ENCODE measurements at places on chromosomes 2 and 18.

DNA sequence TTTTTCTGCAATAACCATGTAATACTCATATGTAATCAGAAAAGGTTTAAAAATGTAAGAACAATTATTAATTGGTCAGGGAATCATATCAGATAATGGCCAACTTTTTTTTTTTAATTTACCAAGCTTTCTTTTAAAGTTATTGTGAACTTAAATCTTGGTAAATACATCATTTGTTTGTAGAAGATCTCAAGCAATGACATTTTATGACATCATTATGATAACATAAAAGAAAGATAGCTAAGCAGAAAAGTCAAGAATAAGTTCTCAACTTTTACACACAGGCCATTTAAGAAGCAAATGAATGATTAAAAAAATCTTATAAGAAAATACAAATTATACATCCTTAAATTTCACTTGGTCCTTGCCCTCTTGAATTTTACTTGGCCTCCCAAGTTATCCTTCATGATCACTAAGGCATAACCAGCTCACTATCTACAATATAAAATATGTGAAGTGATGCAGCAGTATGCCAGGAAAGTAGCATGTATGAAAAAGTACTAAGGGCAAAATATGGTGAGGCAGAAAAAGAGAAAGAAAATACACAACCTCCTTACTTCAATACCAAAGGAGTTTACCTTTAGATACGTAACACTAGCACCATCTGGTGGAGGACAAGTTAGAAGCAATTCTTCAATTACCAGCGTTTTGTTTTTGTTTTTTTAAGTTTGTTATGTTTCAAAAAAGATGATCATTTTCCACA lies 116.6 kb downstream of the SRBD1 start:
- peak; percentile 49 for DNase-seq

- no peak for DNase-seq
These were observed 1004.1 kb upstream of the NRXN1 start for GRCh38 chr2:52036024-52036423.

DNA sequence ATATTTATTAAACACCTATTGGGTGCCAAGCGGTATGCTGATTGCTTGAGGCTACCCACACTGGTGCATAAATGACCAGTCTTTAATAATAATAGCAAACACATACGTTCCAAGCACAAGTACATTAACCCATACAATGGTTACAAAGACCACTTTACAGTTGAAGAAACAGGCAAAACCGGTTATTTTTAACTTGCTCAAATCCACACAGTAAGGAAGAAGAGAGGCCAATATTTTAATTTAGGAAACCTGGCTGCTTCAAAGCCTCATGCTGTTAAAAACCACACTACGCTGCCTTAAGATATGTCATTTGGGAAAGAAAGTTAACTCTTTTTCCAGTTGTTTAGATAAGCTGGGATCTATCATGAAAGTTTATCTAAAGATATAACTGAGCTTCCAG lies 2.4 kb upstream of the IMPA2 start:
- DNase-seq, result no peak

DNA sequence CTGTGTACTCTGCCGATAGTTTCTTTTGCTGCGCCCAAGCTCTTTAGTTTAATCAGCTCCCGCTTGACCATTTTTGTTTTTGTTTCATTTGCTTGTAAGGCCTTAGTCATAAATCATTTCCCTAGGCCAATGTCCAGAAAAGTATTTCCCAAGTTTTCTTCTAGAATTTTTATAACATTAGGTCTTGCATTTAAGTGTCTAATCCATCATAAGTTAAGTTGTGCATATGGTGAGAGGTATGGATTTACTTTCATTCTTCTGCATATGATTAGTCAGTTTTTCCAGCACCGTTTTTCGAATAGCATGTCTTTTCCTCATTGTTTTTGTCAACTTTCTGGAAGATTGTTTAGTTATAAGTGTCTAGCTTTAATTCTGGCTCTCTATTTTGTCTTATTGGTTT lies 484.8 kb upstream of the CNTNAP5 start:
- no peak for DNase-seq

GRCh38 chr2:197191177-197191939 lies 119.2 kb downstream of the ANKRD44 start:
- DNase-seq, result peak; percentile 73

DNA sequence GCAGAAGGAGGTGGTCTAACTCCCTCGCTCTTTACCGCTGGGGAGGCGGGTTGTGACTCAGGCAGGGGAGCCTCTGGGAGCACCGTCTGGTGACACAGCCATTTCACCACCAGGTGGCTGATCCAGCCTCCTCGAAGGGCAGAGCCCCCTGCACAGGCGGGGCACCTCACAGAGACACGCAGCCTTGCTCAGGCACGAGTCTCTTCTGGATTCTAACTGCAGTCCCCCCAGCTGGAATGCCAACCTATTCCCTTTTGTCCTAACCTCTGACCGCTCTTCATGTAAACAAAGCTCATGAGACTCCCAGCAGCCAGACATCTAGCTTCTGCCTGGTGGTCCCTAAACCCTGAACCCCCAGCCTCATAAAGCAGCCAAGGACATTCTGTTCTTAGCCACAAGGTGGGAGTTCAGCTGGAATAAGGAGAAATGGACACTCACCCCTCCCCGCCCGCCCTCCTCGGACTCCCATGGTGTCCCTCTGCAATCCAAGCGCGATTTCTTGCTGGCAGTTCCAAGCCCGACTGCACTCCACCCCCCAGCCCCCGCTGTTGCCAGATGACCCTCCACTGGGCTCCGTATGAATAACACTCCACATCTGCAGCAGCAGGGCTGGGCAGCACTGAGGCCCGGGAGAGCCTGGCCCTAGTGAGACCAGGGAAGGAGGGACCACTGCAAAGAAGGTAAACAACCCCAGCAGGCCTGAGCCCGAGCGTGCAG lies 84.3 kb downstream of the TNS1 start:
- no peak for DNase-seq

GRCh38 chr2:38387887-38388286 lies 10.8 kb upstream of the ATL2 start:
- DNase-seq, result peak; percentile 8

DNA sequence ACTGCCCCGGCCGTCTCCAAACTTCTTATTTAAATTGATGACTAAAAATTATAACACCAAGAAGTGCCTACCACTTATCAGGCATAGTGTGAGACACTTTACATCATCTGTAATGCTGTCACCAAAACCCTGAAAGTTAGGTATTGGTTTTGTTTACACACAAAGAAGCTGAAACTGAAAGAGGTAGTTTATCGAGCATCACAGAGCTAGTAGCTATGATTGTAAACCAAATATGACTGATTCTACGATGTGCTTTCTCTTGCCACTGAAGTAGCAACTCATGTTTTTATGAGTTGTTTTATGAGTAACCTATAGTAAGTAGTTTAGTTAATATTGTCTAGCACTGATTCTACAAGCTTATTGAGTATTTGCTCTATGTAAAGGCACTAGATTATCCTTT lies 31.5 kb downstream of the DYNC1I2 start:
- peak; percentile 58 for DNase-seq

- no peak for DNase-seq
These were observed 4.2 kb downstream of the TFPI start for GRCh38 chr2:187549951-187550555.

- DNase-seq, result no peak
These were observed 323.2 kb downstream of the RAD51AP2 start for GRCh38 chr2:17195016-17195415.

DNA sequence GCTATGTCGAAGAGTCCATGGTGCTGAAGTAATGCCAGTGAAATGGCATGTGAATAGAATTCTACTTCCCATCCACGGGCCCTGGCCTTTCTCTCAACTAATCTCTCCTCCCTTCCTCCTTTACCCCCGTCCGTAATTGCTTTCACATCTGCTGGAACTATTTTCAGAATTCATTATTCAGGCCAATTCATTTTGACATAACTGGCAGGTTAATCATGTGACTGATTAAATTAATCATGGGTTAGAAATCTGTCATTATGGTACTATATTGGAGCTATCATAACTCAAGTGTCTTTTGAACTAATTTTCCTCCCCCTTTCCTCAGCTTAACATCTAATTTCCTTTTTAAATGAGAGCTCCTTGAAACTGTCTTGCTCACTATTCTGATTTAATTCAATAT lies 66.9 kb downstream of the ZDBF2 start:
- DNase-seq, result no peak

DNA sequence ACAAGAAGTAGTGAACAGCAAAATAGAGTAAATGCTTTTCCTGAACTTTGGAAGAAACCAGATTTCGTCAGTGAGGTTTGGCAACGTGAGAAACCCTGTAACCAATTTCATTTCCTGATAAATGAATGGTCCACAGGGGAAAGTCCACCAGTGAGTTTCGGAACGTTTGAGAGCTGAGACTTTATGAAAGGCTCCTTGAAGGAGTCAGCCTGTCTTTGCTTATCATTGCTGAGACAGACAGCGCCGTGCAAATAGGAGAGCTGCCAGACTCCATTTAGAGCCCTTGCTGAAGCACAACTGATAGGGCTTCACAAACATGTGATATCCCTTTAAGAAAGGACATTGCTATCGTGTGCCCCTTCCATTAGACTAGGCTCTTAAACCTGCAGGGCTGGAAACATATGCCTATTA lies 121.8 kb upstream of the SMAD7 start:
- no peak for DNase-seq

- DNase-seq, result no peak
These were observed 62.3 kb upstream of the FSIP2 start for GRCh38 chr2:185676316-185676715.

- DNase-seq, result no peak
These were observed 31.6 kb upstream of the CCBE1 start for GRCh38 chr18:59728816-59729215.

DNA sequence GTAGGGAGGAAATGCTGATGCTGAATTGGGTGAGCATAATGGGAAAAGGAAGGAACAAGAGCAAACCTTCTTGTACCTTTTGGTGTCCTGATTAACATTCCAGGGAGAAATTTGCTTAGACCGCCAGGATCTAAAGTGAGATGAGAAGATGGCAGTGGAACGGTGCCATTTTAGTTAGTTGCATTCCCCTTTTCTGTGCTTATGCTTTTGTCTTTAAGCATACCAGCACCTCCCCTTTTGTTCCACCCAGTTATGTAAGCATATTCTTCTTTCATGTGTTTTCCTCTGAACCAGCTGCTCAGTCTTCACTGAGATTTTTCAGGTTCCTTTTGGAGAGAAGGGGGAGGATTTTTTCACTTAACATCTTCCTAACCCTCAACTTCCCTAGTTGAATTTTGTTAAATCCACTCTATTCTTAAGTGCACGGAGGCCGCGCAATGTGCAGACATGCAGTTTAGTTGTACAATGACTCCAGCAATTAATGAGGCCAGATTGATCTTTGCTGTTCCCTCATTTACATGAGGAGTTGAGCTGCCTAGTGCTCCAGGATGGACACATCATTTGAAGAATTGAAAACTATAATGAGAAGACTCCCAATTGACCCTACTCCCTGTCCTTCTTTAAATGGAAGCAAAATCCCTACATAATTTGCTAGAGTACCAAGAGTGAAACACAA lies 73.9 kb downstream of the MAP4K4 start:
- no peak for DNase-seq

GRCh38 chr2:171327043-171327496 lies 106.7 kb downstream of the METTL8 start:
- no peak for DNase-seq

DNA sequence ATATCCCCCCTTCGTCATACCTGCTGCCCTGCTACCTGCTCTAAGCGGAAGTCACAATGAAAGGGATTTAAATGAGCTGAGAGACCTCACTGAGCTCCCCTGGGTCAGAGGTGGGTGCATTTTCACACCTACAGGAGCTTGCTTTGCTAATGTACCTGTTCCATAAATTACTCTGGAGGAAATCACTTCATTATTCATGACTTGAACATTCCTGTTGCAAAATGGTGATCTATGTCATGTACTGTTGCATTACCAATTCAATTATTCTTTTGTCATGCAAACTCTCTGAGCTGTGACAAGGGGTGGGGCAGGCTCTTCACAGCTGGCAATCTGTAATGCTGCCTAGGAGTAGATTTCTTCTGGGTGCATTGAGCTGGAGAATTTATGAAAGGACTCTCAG lies 761.3 kb downstream of the TSN start:
- DNase-seq, result no peak

DNA sequence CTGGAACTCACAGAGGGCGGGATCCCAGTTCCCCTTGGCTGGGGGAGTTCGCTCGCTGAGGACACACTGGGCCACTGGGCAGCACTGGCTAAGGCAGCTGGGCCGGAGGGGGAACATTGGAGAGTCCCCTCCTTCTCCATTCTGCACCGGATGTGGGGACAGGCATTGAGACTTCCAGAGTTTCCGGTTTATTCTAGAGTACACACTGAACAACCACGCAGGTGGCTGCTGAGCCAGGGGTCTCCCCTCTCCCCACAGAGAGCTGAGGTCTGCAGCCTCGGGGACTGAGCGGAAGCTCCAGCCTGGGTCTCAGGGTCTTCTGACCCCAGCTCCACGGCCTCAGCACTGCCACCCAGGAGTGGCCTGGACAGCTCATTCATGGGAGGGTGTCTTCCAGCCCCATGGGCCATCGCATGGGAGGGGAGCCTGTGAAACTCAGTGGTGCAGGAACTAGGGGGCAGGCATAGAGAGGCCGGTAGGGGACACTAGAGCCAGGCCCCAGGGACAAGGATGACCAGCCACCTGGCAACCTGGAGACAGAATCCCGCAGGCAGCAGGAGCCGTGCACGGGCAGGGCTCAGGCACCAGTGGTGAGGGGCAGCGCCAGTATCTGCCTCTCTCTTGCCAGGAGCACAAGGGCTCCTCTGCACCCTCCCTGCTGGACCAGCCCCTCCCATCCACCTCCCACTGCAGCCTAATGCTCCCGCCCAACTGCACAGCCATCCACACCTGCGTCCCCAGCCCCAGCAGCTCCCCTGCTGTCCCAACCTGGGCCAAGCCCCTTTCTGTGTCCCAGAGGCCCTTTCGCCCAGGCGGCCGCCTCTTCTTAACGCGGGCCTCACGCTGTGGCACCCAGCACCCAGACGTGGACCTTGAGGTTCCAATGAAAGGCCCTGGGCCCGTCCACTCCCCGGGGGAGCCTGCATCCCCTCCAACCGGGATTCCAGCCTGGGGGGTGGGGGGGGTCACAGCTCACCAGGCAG lies 45.1 kb upstream of the GPC1 start:
- no peak for DNase-seq

DNA sequence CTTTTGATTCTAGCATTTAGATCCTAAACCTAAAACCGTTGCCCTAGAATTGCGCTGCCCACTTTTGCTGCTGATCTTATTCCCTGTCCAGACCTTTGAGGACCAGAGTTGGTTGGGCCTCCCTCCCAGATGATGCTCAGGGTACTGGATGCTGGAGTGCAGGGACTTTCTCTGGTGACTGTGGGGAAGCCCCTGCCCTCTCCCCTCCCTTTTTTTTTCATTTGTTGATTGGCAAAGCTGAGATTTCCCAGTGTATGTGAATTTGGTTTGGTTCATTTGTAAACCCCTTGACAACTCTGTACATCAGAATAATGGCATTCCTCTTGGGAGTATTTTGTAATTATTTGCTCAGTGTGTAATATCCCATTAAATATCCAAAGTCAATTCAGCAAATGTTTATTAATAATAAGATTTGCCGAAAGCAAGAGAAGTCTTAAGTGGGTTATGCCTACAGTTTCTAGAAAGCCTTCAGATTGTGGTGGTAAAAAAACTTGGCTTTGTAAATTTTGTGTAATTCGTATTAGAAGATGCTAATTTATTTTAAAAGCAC lies 28.3 kb downstream of the RAB31 start:
- no peak for DNase-seq

GRCh38 chr2:120265006-120265405 lies 12.4 kb downstream of the RALB start:
- DNase-seq, result no peak
